ENCODE measurements at places on chromosomes 2 and 18.

DNA sequence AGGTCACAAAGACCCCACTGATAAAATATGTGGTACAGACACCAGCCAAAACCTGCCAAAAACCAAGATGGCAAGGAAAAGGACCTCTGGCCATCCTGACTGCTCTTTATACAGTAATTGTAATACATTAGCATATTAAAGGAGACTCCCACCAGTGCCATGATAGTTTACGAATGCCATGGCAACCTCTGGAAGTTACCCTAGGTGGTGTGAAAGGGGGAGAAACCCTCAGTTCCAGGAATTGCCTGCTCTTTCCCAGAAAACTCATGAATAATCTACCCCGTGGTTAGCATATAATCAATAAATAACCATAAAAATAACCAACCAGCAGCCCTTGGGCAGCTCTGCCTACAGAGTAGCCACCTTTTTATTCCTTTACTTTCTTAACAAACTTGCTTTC is 129.8 kb upstream of the EPB41L3 start:
- DNase-seq, result no peak

GRCh38 chr2:974502-974901 is 23.9 kb downstream of the SNTG2 start:
- DNase-seq, result no peak

DNA sequence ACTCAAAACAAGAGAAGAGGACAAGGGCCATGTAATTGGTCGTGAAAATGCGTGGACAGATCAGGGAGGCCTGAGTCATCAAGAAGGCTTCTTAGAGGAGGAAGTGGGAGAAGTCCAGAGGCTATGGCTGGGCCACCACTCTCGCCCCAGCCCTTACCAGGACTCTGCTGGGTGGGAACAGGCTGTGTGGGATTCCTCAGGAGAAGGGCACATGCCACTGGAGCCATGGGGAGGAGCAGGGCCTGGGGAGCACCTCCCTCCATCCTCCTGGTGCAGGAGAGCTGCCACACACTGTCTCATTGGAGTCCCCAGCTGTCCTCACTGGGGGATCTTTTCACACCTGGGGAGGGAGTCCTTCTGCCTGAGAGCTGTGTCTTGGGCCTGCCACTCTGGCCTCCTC is 9.4 kb upstream of the RALB start:
- DNase-seq, result no peak

GRCh38 chr2:236369661-236370062 is 105.5 kb upstream of the ASB18 start:
- DNase-seq, result no peak

- DNase-seq, result no peak
These were observed 6.2 kb downstream of the KCNIP3 start for GRCh38 chr2:95303191-95303919.

GRCh38 chr2:83071914-83072313 is 1387.2 kb downstream of the SUCLG1 start:
- DNase-seq, result no peak

DNA sequence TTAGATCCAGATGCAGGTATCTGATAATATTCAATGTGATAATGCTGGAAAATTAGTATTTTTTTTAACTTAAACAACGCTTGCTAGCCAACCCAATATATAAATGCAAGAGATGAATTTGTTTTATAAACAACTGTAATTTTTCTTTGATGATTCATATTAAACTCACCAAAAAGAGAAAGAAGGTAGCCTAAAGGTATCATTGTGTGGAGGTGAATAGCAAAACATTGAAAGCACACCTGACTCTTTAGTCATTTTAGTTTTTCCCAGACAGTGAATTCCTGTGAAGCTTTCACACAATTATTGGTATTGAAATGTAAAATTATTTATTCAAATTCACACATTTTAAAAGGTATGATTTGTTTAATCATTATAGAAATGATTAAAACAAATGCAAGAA is 424.0 kb downstream of the NR4A2 start:
- DNase-seq, result no peak

DNA sequence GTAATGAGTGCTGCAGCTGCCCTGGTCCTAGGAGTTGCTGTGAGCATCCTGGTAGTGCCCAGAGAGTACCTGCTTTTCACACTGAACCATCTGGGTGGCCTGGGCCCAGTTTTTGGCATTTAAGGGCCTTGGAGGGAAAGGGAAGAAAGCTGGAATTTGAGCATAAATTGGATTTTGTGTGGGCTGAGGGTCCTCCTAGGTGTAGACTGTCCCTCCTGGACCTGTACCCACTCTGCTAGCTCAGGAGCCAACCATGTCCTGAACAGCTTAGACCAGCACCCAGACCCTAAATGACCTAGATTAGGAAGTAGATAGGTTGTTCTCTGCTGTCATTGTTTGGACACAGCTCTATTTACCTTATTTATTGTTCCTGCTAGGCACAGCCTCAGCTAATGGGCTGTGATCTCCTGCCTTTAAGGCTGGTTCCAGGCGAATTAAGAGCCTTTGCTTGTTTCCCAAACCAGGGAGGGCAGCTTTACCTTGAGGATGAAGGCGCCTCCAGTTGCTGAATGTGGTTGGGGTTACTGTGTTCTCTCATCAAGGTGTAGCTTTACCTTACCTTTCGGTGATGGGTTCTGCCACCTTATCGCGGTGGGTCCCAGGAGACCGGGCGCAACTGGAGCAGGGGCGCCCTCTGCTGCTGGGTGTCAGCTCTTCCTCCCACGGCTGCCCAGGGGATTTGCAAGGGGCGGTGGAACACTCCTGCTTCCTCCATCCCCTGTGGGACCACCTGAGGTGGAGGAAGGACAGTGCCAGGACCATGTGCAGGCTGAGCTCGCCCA is 34.4 kb downstream of the ITGA6 start:
- DNase-seq, result peak; percentile 51

DNA sequence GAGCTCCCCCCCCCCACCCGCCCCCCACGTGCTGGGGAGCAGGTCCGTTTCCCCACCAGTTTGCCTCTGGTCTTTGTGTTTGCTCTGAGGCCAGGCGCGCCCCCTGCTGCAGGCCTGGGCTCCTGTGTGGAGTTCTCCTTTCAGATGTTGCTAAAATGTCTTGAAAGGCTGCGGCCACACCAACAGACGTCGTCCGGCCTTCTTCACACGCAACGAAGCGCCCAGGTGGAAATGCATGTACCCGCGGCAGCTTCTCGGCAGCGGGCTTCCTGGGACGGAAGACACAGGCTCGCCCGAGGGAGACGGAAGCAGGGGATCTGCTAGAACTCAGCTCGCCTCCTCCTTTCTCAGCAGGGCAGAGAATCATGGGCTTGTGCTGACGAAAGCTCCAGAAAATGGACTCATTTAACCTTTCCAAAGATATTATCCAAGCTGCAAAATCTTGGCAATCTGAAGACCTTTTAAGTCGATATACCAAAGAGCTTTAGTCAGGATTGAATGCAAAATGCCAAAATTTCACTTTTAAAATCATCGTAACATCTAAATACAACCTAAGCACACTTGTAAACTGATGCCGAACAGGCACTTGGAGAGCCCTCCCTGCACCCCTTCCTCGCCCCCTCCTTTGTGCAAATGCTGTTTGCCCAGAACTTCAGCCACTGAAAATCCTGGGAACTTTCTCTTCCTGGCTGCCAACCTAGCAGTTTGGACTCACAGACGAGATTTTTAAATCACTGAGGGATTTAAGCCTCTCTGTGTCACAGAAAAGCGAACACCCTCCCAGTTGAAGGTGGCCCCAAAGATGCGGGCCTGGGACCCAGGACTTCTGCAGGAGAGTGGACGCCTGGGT is 125.5 kb upstream of the ZNF516 start:
- peak; percentile 60 for DNase-seq

DNA sequence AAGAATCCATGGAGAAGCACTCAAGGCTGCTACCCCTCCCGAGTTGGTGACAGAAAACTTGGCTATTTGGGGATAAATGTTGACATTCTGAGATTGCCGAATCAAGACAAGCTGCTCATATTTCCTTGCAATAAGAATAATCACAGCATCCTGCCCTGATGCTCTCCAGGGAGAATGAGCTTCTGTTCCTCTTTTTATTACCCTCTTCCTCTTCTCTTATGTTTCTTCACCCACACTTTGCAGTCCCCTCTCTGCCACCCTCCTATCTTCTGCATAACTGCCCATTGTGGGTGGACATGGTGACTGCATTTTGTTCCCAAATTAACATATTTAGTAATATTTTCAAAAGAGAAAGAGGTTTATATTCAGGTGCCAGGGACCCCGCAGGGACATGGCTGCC is 11.9 kb upstream of the MSGN1 start:
- no peak for DNase-seq

GRCh38 chr2:9110893-9111569 is 95.6 kb upstream of the ASAP2 start:
- peak; percentile 9 for DNase-seq

GRCh38 chr2:134639265-134639664 is 79.5 kb downstream of the TMEM163 start:
- no peak for DNase-seq

- DNase-seq, result no peak
These were observed 136.3 kb downstream of the TMEM163 start for GRCh38 chr2:134582547-134582899.

DNA sequence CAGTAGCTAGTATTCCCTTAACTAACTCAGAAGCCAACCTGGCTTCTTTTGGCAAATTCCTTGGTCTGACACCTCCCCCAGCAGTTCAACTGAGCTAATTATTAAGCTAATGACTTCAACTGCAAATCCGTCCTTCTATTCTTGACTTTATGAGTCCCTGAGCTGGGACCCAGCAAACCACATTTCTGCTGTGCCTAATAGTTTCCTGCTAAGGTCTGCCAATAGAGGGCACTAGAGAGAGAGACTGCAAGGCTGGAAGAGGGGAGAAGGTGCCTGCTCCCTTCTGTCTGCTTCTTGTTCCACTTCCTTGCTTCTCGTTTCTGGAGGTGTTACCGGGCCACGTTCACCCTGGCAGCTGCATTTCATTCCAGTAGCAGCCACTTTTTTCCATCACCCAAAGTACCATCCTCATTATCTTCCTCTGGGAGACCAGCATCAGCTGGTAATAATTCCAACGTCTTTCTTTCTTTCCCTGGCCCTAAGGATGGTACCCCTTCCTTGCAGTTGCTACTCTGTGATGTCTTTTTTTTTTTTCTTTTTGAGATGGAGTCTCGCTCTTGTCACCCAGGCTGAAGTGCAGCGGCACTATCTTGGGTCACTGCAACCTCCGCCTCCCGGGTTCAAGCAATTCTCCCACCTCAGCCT is 352.0 kb downstream of the TNS1 start:
- DNase-seq, result peak; percentile 85

DNA sequence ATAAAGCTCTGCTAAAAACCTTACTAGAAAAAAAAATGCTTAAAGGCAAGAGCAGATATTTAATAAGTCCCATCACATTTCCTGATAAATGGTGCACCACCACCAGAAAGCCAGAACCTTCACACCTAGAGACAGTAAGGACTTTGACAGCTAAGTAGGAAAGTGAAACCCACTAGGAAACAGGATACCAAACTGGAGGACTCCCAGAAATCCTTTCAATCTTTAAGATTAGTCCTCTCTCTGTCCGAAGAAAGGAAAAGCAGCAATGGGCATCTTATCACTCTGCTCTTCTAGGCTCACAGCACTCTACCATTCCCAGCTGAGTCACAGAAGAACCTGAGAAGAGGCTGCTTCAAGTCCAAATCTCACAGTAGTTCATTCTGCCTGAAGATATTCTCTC is 3.7 kb downstream of the DYM start:
- no peak for DNase-seq
